ENCODE measurements at places on chromosomes 2 and 18.

DNA sequence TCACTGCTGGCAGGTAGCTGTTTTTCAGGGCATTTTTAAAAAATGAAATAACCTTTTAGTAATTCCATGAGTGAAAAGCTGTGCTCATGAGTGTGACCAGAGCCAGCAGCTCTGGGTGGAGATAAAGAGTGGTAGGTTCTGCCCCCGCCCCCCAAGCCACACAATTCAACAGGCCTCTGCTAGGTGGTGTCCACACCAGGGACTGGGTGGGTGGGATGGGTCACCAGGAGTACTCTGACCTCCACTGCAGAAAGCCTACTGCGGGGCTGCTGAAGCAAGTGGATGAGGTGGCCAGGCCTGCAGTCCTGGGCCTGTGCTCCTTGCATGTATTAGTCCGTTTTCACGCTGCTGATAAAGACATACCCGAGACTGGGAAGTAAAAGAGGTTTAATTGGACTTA is 15.3 kb downstream of the PARD6G start:
- DNase-seq, result no peak

DNA sequence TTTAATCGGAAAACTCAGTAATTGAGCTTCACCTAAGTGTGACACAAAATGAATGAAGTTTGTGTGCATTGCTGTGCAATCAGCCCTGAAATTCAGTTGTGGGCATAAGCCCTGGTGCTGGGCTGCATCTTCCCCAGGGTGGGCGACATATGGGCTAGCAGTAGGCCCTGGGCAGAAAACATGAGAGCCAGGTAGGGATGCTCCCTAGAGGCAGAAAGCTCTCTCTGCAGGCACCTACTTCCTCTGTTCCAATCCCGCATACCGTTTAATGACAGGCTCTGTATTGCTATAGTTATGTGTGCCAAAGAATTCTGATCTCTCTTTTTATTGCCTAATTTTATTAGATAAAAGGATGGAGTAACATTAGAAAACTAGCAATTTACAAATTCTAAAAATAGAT is 456.7 kb downstream of the NRXN1 start:
- DNase-seq, result no peak

GRCh38 chr18:22088029-22088428 is 81.4 kb upstream of the GATA6 start:
- no peak for DNase-seq

- no peak for DNase-seq
These were observed 105.8 kb upstream of the SMAD2 start for GRCh38 chr18:48036226-48036625.

GRCh38 chr18:59067873-59068272 is 71.8 kb upstream of the SEC11C start:
- no peak for DNase-seq

- DNase-seq, result no peak
These were observed 381.6 kb upstream of the TRIB2 start for GRCh38 chr2:12335131-12335530.

GRCh38 chr18:23694637-23695430 is 5.6 kb downstream of the LAMA3 start:
- no peak for DNase-seq

- DNase-seq, result no peak
These were observed 540.9 kb downstream of the RNF144A start for GRCh38 chr2:7458066-7458465.

GRCh38 chr2:123073371-123073770 is 951.7 kb upstream of the CNTNAP5 start:
- DNase-seq, result no peak

DNA sequence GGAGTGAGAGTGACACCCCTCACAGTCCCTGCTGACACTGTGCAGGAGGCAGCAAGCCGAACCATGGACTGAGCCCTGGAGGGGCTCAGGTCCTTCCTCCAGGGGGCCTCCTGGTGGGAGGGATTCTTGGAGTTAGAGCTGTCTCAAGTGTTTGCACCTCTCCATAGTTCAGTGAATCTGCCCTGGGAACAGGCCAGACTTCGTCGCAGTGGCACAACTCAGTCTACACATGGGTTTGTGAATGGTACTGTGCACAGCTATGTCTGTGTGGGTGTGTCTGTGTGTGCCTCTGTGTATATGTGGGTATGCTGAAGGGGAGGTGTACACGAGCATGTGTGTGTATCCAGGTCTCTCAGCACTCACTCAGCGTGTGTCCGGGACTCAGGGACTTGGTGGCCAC is 36.4 kb downstream of the PAX8 start:
- no peak for DNase-seq

DNA sequence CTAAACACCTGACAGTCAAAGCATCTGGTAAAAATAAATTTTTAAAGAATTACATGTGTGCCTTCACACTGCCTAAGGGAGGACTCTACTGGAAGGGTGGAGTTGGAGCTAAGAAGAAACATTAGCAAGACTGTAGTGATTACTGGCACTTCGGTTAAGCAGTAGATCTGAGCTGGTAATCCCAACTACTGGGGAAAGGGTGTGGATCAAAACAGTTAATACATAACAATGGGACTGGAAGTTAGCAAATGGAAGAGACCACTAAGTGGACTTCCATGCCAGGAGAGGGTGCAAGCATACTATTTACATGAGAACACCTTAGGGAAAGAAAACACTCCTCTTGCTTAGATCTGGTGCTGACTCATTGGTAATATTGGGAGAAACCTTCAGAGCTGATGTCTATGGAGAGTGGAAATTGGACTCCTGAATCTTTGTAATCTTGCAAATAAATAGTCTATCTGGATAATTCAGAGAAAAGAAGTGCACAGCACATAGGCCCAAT is 519.6 kb upstream of the LINC00305 start:
- DNase-seq, result no peak

DNA sequence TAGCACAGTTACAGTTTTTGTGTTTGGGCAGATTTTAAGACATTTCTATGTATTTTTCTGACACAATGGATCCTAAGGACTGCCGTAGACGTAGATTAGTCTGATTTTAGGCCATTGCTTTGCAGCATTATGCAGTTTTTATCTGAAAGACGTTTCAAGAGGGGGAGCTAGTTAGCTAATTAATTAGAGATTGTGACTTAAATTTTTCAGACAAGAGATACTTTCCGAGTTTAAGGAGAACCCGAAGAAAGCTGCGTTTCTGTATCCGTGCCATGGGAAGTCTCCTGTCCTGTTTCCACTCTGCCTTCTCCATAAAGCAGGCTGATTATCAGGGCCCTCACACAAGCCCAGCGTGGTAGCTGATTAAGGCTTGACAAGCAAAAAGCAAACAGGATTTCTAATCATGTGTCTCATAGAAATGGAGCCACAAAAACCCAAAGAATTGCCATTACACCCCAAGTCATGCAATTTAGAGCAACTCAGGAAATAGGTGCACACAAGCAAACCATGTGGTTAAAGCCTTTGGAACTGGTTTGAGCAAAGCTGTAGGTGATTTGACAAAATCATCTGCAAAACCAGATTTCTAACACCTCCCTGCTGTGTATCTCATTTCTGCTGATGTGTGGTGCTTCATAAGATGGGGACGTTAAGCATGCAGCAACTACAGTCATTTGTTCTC is 808.1 kb downstream of the RNF144A start:
- no peak for DNase-seq

DNA sequence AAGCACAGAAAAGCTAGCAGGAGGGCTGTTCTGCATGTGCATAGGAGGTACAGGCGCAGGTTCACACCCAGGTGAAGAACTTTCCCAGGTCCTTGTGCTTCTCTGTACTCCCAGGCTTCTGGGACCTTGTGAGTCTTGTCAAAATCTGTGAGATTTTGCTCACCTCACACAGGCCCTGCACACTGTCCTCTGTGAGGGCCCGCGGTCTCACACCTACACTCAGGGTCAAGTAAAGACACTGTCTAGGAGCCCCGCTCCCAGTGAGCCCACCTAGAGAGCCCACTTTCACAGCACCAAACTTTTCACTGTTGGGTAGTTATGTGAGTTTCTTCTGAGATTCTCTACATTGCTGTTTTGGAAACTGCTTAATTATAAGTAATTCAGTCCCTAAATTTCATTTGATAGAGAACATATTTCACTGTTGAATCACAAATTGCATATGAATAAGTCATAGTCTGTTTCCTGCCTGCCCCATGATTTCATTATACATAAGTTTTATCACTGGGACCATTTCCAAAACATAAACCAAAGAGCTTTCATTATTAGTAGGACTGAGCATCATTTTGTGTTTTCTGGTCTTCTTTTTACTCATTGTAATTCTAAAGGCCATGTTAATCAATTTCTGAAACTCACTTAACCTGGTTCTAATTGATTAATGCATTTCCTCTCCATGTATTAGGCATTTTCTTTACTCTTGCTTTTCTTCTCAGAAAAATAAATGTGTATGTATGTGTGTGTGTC is 234.2 kb upstream of the SPOPL start:
- DNase-seq, result no peak

- DNase-seq, result no peak
These were observed 335.9 kb downstream of the DLGAP1 start for GRCh38 chr18:4119127-4119648.

GRCh38 chr18:9762526-9762925 is 54.4 kb downstream of the RAB31 start:
- no peak for DNase-seq

- DNase-seq, result no peak
These were observed 45.1 kb downstream of the RPL31 start for GRCh38 chr2:101047075-101047766.

GRCh38 chr2:23445450-23445868 is 60.5 kb downstream of the KLHL29 start:
- no peak for DNase-seq
